Lung (tissue), 17 donors: ENCODE measurements at places on chromosomes 4 and X.

GRCh38 chr4:45578874-45579273, 545.0 kb downstream of the GABRG1 start:
- no peak for DNase-seq

GRCh38 chr4:99447079-99447478, 11.9 kb upstream of the ADH7 start:
- DNase-seq: no peak

DNA sequence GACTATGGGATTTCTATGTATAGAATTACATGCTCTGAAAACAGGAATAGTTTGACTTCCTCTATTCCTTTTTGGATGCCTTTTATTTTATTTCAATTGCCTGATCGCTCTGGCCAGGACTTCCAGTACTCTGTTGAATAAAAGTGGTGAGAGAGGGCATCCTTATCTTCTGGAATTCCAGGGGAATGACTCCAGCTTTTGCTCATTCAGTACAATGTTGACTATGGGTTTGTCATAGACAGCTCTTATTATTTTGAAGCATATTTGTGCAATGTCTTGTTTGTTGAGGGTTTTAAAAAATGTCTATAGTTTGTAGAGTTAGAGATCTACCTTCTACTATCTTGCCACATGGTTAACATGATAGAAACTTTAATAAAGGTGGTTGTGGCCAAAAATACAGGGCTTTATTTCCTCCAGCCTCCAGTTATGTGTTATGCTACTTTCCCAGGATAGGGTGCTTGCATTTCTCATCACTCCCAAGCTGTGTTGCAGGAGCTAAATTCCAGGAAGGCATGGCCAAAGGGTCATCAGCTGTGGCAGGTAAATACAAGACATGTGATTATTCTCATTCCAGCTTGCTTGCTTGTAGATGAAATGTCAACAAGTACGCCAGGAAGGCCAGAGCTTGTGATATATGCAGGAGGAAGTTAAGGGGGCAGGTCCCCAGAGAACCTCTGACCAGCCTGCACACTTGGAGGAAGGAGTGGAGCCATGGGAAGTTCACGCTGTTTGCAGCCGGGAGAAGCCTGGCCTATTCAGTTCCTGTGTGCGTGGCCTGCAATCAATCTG, 142.4 kb upstream of the CPXCR1 start:
- peak; percentile 26 for DNase-seq

DNA sequence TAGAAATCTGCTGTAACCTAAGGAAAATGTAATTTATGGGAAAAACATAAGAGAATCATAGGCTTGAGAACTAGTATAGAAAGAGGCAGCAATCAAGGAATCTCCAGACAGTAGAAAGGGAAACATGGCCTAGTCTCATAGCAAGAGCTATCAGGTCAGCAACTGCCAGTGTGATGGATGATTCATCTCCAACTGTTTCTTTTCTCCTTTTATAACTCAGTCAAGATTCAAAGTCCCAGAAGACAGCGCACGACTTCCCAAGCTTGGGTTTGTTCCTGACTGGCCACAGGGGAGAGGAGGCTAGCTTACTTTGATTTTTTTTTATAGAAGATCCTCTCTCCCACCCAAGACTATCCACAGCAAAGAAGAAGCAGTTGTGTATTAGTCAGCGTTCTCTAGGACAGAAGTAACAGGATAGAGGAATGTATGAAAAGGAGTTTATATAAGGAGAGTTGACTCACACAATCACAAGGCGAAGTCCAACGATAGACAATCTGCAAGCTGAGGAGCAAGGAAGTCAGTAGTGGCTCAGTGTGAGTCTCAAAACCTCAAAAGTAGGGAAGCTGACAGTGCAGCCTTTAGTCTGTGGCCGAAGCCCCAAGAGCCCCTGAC, 181.5 kb downstream of the GC start:
- DNase-seq: no peak

DNA sequence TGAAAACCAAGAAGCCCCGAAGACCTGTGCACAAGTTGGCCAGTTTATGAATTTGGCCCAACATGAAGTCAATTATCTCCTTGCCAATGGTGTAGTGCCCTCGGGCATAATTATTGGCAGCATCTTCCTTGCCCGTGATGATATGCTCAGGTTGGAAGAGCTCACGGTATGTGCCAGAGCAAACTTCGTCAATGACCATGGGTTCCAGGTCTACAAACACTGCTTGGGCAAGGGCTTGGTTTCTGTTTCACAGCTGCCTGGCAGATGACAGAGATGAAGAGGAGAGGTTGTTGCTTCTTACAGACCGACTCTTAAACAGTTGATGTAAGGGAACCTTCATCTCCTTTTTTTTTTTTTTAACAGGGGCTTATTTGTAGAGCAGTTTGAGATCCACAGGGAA, 135.6 kb upstream of the PLS3 start:
- DNase-seq: no peak

GRCh38 chrX:80817002-80817401, 7.3 kb upstream of the BRWD3 start:
- no peak for DNase-seq
